ENCODE measurements at places on chromosomes 16 and 17. TPM values are rescaled to one million over a fixed set of nuclear protein-coding genes. Genes with fewer than 3 reads are reported as not detected.

MYO1C gene
- total RNA-seq = 249 TPM

PRR11 gene
- total RNA-seq = 3.5 TPM

CRYM gene
- total RNA-seq = 5.6 TPM

TPSD1 gene
- 0.35 TPM for total RNA-seq

KRT16 gene
- not detected for total RNA-seq

TBC1D3C gene
- not detected for total RNA-seq

MYOCD gene
- total RNA-seq = 2.8 TPM

CMTM4 gene
- total RNA-seq = 208 TPM

HOXB6 gene
- 41.3 TPM for total RNA-seq

NUP88 gene
- 72.3 TPM for total RNA-seq

- DNase-seq = no peak
Measured at GRCh38 chr17:39080421-39081078, 70.9 kb downstream of the PLXDC1 start.

GRCh38 chr17:78676412-78677302, 99.5 kb upstream of the DNAH17 start:
- no peak for DNase-seq

DNA sequence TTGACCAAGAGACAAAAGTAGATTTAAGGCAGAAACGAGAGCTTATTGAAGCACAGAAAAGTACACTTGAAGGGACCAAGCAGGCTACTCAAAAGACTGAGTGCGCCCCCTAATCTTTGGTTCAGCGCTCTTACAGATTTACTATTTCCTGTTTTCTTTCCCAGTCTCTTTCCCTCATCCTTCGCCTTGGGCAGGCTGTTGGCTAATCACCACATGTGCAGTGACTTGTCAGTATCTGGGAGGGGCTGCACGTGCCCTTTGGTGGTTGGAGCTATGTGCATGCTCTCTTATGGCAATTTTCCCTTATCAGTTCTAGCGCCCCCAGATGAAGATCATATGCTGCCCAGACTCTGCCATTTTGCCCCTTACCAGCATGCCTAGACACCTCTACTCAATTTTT, 35.4 kb upstream of the SHISA6 start:
- no peak for DNase-seq

DNA sequence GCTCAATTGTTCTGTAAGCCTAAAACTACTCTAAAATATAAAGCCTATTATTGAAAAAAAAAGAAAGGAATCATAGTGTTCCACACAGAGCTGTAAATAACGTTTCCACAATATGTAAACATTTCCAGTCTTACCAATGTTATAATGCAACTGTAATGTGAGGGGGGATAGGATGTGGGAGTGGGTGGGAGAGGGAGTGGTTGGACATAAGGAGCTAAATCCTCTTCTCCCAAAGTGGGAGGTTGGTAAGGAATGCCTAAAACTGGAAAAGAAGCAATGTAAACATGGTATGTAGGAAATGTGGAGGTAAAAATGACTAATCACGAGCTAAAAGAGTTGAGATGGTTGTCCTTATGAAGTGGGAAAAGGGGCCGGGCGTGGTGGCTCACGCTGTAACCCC, 17.6 kb upstream of the SBK1 start:
- DNase-seq = no peak

GRCh38 chr16:68539711-68540239, 684 bp downstream of the ZFP90 start:
- no peak for DNase-seq

GRCh38 chr16:4648917-4649316, 24.3 kb downstream of the MGRN1 start:
- no peak for DNase-seq

GRCh38 chr17:21007646-21008045, 35.2 kb downstream of the USP22 start:
- DNase-seq = no peak

GRCh38 chr17:61321344-61321743, 78.3 kb upstream of the TBX2 start:
- DNase-seq = no peak

- DNase-seq = no peak
Measured at GRCh38 chr16:17423221-17423620, 47.5 kb downstream of the XYLT1 start.

DNA sequence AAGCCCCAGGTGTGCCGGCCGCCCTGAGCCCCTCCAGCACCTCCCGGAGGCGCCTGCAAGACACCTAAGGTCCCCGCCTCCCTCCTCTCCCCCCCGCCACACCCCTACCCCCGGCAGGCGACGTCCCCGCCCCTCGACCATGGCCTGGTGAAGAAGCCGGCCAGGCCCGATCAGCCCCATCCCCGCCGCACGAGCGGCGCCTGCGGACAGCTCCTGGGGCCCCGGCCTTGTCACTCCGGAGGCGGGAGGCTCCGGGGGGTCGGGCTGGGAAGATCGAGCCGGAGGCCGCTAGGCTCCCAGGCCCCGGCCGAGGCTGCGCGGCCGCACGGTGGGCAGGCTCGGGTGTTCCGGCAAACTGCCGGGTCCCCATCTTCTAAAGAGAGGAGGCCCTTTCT, 405 bp upstream of the ACE start:
- DNase-seq = peak; percentile 64

GRCh38 chr17:31067691-31068184, 27.0 kb upstream of the NF1 start:
- DNase-seq = no peak

- DNase-seq = no peak
Measured at GRCh38 chr17:75228305-75228704, 22.8 kb downstream of the NUP85 start.

DNA sequence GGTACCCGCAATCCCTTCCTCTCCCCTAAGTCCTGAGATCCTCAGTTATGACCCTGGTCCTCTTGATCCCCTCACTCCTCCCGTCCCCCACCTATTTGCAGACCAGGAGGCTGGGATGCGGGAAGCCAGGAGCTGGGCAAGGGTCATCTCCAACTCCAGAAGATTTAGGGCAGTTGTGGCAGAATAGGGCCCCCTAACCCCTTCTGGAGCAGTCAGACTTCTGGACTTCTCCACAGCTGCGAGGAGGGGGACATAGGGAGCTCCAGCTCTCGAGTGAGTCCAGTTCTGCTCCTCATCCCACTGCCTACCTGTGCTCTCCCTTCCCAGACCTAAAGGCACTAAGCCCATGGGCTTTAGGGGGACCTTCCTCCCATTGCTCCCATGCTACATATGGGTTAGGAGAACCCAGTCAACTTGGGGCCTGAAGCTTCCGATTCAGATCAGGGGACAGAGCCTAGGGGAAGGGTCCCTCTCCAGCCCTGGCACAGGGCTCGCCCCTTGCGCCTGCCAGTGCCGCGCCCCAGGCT, 1.3 kb downstream of the WNK4 start:
- no peak for DNase-seq

GRCh38 chr17:66043419-66043818, 148.5 kb downstream of the CEP112 start:
- no peak for DNase-seq

GRCh38 chr17:61305024-61305423, 94.6 kb upstream of the TBX2 start:
- DNase-seq = no peak

GRCh38 chr16:56259425-56259779, 68.1 kb downstream of the GNAO1 start:
- no peak for DNase-seq

DNA sequence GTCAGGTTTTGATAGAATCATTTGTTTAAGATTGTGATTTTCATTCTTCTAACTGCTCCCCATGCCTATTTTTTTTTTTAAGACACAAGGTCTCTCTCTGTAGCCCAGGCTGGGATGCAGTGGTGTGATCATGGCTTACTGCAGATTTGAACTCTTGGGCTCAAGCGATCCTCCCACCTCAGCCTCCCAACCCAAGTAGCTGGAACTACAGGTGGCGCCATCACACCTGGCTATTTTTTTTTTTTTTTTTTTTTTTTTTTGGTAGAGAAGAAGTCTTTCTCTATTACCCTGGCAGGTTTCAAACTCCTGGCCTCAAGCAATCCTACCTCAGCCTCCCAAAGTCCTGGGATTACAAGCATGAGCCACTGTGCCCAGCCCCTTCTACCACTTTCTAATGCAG, 223.3 kb downstream of the CBLN1 start:
- no peak for DNase-seq

All from mucosa of descending colon (tissue), 3 donors.